ENCODE measurements at places on chromosomes 5 and 9. TPM values are rescaled to one million over a fixed set of nuclear protein-coding genes. Genes with fewer than 3 reads are reported as not detected.

Gene SAPCD2
- total RNA-seq = 36.7 TPM

Gene RNF44
- 9.6 TPM for total RNA-seq

Gene MEIKIN
- not detected for total RNA-seq

Gene EFNA5
- total RNA-seq = 25.8 TPM

Gene NFIB
- total RNA-seq = 191 TPM

Gene SLC6A18
- total RNA-seq = not detected
